Amniotic stem cell (primary cell): ENCODE measurements at places on chromosomes 5 and 9.

- DNase-seq: peak; percentile 26
These were observed 250.0 kb downstream of the NR3C1 start for GRCh38 chr5:143153332-143154119.

DNA sequence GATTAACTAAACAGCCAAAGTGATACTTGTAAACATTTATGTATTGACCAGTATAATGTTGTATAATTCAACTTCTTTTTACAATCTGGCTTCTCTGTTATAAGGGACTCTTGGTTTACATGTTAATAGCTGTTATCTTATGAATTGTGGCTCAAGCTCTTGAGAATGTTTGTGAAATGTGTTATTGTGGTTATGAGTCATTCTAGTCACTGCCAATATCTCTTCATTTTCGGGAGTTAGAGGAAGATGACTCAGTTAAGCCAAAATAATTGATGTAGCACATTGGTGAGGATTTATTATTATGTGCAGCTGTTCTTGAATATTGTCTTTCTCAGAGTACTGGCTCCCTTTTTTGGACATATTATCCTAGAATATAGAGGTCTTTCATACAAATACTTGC lies 655.2 kb upstream of the RIOK2 start:
- peak; percentile 57 for DNase-seq

DNA sequence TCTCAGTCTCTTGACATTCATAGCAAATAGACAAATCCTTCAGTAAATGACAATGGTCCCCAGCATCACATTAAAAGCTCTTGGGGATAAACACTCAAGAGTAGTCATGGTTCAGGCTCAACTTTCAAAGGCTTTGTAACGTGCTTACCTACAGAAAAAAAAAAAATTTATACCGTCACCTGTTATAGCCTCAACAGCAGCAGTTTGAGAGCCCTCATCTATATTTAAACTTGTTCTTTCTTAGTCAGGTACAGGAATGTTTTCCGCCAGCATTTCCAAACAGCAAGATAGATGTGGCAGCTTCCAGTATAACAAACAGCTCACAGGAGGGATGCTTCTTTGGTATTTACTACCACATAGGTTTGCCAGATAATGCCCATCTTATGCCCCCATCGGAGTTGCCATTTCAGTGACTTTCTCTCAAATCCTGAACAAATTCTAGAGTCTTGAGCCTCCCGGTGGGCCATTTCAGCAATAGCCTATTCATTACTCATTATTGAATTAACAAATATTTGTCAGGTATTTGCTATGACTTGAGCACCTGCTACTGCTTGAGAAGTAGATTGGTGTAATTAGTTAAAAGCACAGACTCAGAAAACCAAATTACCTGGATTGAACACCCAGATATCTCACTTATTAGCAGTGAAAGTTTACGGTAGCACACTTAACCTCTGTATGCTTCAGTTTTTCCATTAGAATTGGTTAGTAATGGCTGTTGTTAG lies 470.0 kb downstream of the EBF1 start:
- no peak for DNase-seq

DNA sequence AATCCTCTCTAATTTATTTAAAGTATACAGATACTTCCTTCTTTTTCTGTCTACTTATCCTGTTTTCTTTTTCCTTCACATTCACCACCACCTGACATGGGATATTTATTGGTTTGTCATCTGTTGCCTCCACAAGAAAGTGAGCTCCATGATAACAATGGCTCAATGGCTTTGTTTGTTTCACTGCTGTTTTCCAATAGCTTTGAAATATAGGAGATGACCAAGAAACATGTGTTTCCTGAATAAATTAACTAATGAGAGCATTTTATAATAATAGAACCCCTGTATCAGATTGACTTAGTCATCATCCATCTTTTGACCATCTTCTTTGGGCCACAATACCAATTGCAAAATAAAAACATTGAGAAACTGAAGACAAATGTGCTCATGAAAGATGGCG lies 180.2 kb upstream of the GAS1 start:
- no peak for DNase-seq

GRCh38 chr5:181058321-181058720 lies 18.3 kb downstream of the BTNL9 start:
- DNase-seq: no peak

DNA sequence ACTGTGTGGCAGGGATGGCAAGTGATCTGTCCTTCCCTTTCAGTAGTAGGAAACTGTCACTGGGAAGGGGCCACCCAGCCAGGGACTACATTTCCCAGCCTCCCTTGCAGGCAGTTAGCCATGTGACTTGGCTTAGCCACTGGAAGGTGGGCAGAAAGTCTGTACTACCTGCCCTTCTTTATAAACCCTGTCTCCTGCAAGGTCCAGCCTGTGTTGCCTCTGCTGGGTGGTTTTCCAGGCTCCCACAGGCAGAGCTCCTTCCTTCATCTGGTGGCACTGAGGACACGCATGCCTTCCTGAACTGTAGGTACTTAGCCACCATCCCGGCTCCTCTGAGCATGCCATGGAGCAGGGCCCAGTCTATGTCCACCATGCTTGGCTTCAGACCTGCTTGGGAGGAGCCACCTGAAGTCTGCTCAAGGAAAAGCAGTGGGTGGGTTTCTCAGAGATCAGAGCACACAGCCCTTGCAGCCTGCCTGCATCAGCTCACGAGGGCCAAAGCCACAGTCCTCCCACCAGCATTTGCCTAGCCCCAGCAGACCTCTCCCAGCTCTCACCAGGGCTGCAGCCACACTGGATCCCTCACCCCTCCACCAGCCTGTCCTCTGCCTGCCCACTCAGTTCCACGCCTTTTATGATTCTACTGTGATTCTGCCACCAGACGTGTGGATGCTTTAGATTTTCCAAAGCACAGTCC lies 16.7 kb upstream of the SLC25A51 start:
- no peak for DNase-seq

- no peak for DNase-seq
These were observed 363.6 kb upstream of the CYLC2 start for GRCh38 chr9:102631559-102631958.

- peak; percentile 36 for DNase-seq
These were observed 129.6 kb downstream of the KCNIP1 start for GRCh38 chr5:170633235-170634081.

DNA sequence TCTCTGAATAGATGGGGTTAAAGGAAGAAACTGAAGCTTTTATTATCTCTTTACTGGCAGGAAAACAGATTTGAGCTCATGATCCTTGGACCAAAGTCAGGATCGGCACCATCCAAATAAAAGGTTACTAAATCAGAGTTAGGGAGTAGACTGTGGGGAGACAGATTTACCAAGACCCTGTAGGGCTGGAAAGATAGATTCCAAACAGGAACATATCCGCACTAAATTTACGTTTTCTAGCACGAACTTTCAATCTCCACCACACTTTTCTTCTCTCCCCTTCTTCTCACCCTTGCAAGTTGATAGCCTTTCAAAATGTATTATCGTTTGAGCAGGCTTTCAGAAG lies 120.0 kb upstream of the HMHB1 start:
- DNase-seq: no peak

- DNase-seq: no peak
These were observed 27.1 kb downstream of the DCTN4 start for GRCh38 chr5:150731669-150732242.

DNA sequence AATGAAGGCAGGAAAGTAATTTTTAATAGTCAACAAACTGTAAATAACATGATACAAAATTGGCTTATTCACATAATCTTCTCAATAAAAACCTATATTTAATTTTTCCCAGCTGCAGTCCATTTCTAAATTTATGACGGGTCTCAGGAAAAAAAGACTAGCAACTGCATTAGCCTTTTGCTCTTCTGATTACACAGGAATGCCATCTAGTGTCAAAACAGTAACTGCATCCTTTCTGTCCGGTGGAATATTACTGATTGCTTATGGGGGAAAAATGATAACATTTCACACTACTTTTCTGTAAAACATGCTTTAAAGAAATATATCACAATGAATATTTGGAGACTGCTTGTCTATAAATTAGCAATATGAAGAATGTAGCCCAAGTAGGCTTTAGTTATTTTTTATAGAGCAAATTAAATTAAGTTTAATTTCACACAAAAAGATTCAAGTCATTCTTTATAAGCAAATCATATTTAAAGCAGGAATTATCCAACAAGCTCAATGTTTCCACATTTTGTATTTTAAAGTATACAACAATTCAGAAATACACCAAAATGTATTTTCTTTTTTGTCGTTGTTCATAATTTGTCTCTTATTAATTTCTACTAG lies 534.7 kb downstream of the CDH10 start:
- no peak for DNase-seq

- DNase-seq: peak; percentile 40
These were observed 3.2 kb downstream of the ATOSB start for GRCh38 chr9:35112257-35113020.

DNA sequence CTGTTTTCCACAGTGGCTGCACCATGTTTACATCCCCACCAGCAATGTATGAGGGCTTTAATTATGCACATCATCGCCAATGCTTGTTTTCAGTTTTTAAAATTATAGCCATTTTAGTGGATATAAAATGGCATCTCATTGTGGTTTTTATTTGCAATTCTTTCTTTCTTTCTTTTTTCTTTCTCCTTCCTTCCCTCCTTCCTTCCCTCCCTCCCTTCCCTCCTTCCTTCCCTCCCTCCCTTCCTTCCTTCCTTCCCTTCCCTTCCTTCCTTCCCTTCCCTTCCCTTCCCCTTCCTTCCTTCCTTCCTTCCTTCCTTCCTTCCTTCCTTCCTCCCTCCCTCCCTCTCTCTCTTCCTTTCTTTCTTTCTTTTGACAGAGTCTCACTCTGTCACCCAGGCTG lies 6.6 kb downstream of the COL15A1 start:
- DNase-seq: no peak

- no peak for DNase-seq
These were observed 284.5 kb upstream of the NUDT12 start for GRCh38 chr5:103847060-103847459.

- DNase-seq: no peak
These were observed 60.1 kb downstream of the PTPDC1 start for GRCh38 chr9:94144394-94144793.

DNA sequence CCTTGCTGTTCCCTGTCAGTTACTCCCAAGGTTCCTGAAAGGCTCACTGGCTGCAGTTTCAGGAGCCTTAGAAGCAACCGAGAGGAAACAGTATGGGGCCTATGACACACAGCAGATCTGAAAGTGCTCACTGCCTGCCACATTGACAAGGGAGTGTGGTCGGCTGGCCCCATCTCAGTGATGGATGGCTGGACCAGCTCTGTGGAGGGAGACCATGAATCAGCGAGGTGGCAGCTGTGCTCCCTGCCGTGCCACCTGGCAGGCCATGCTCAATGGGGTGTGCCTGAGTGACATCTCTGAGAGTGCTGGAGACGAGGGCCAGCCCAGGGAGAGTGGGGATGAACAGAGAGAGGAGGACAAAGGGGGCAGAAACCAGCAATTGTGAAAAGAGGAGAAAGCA lies 49.1 kb downstream of the DOCK2 start:
- DNase-seq: no peak

DNA sequence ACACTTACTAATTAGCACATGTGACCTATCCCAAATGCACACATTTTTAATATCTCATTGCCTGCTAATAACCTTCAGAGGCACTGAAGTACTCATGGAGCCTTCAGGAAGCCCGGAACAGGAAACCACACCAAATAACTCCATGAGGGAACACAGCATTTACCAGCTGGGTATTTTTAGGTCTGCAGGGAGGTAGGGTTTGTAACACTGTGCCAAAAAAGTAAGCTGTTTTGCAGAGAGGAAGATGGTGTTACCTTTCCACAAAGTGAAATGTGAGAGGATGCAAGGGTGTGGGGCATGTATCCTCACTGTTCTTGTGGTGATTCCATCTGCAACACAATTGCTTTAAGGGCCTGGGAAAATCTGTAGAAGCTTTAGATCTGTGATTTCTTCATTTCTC lies 64.4 kb downstream of the NUDT12 start:
- no peak for DNase-seq

GRCh38 chr9:749716-750115 lies 91.8 kb upstream of the DMRT1 start:
- DNase-seq: no peak

DNA sequence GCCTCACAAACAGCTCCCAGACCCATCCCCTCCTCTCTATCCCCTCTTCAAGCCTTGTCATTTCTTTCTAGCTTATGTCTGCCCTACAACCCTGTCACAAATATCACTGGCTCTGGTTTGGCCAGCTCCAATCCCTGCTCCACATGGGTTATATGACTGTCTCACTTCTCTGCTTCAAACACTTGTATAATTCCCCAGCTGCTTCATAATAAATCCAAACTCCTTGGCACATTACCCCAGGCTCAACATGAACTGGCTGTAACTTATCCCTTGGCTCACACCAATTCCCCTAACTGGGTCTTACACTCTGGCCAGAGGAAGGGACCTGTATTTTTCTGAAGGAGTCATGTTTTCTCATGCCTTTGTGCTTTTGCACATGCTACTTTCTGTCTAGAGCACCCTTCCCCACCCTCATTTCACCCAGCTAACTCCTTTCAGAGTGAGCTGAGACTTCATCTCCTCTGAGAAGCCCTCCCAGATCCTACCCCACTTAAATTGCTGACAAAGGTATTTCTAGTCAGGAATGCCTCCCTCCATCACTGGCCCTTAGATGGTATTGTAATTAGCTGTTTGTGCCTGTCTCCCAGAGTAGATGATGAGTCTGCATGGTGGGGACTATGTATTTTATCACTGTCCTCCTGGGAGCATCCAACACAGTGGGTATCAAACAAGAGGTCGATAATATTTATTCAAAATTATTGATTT lies 5.3 kb downstream of the PRXL2C start:
- DNase-seq: no peak

- DNase-seq: no peak
These were observed 449.8 kb downstream of the ISL1 start for GRCh38 chr5:51832934-51833470.
